ENCODE measurements at places on chromosomes 7 and 10.

DNA sequence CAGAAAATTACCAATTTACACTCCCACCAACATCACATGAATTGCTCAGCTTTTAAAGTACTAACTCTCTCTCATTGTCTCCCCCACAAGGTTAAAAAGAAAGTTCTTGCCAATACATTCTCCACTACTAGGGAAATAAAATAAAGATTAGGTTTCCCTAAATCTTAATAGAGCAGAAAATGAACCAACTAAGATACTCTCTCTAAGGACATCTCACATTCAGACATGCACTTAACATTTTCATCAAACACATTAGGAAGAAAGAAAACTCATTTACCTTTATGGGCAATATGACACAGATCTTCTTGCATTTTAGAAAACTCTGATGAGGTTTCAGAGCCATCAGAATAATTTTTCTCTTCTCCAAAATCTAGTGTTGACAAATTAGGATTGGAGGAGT, 104.1 kb upstream of the GSDME start:
- no peak for DNase-seq

DNA sequence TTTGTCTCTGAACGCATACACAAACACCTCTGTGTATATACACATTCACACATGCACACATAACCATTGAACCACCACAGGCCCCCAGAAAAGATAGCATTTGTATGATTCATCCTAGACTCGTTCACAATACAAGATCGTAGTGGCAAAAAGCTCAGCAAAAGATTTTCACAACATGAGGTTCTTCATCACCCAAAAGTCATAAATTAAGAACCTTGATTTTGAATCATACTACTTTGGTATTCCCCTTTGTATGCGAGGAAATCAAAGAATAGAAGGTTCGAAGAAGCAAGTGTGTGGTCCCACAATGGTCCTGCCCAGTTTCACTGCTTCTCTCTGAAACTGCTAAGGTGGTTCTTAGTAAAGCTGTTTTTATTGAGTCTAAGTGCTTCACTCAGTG, 200.7 kb downstream of the CELF2 start:
- no peak for DNase-seq

GRCh38 chr10:1608851-1609647, 128.3 kb downstream of the ADARB2 start:
- no peak for DNase-seq

- no peak for DNase-seq
Observed at GRCh38 chr7:50450590-50451032, 461 bp upstream of the FIGNL1 start.

DNA sequence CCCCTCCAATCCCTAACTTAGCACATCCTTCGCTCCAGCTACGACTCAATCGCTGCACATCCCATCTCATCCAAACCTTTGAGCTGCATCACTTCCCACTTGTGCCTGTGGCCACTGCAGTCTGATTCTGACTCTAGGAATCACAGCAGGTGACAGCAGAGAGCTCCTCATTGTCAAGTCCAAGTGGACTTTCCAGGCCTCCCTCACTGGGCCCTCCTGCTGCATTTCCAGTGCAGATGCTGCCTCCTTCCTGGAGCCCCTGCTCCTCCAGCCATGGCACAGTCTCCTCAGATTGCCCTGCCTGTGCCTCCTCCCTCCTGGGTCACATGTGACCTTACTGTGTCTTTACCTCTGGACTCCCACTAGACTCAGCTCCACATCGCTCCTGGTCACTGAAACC, 157.3 kb downstream of the USP6NL start:
- no peak for DNase-seq

- no peak for DNase-seq
Observed at GRCh38 chr10:86344714-86345161, 21.9 kb downstream of the GRID1 start.

GRCh38 chr10:22931948-22932347, 4.1 kb downstream of the ARMC3 start:
- DNase-seq, result no peak

DNA sequence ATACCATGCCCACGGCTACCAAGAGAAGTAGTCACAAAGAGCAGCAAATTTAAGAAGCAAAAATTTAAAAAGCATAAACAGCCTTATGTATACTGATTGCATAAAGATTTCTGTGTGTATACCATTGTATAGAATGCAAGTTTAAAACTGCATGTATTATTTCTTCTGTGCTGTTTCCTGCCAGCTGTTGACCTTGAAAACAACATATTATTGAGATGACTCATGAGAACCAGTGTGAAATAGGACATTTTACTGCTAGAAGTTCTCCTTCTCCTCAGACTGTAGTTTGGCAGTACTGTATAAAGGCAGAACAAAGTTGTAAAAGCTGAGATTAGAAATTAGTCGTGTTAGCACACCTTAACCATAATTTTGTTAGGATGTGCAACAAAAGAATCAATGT, 42.3 kb upstream of the SGCE start:
- DNase-seq, result no peak

GRCh38 chr10:69503896-69504265, 52.6 kb downstream of the TSPAN15 start:
- no peak for DNase-seq

DNA sequence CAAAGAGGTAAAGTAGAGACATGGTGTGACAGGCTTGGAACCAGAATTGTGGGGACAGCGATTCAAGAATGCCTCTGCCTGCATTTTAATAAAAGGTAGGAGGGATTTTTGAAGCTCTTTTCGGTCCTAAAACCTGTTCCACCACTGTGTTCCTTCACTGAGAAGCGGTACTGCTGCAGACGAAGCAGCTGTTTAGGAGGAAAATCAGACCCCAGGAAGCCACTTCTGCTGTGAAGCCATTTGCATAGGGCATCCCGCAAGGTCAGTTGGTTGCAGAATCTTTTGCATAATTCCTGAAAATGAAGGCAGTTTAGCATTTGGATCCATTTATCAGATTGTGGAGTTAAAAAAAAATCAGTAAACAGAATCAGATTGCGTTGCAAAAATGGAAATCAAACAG, 183.3 kb upstream of the PRKCQ start:
- DNase-seq, result no peak

DNA sequence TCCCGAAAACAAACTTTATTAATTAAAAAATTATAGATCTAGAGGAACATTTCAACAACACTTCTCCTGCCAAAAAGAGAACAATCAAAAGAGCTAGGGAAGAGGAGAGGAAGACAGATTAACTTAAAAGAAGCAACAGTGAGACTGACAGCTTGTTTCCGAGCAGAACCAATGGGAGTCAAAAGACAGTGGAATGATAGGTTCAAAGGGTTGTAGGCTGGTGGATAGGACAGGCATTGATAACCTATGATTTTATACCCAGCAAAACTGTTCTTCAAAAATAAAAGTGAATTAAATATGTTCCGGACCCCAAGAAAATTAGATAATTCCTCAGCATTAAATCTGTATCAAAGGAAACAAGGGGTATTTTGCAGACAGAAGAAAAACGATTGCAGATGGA, 207.6 kb downstream of the MAD1L1 start:
- DNase-seq, result no peak

DNA sequence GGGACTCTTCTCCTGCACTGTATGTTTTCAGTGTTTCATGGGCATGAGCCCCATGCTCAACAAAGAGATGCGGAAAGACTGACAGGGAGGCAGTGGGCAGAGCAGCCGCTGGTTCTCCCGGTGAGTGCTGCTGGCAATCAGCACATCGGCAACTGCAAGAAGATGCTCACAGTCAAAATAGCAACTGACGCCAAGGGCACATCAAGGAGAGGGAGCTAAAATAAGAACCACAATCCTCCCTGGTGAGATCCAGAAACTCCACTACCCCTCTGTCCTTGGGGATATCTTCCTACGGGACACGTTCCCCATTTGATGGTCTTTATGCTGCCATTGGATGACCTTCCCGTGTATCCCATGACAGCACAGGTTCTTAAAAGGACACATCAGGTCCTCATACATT, 28.9 kb upstream of the SVIL start:
- DNase-seq, result no peak

GRCh38 chr7:106639476-106640334, 21.3 kb downstream of the CCDC71L start:
- DNase-seq, result no peak

DNA sequence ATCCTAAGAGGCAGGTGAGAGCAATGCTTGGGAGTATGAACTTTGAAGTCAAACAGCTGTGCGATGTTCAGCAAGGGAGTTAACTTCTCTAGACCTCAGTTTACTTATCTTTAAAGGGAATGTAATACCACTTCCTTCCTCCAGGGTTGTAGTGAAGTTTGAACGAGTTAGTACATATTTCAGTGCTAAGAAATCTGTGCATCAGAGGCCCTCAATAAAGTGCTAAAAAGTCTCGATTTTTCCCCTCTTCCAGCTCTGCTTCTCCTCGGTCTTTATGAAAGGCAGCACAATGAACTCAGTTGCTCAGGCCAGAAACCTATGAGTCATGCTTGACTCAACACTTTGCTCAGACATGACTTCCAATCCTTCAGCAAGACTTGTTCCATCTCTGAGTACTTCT, 418.9 kb downstream of the MDFIC start:
- no peak for DNase-seq

DNA sequence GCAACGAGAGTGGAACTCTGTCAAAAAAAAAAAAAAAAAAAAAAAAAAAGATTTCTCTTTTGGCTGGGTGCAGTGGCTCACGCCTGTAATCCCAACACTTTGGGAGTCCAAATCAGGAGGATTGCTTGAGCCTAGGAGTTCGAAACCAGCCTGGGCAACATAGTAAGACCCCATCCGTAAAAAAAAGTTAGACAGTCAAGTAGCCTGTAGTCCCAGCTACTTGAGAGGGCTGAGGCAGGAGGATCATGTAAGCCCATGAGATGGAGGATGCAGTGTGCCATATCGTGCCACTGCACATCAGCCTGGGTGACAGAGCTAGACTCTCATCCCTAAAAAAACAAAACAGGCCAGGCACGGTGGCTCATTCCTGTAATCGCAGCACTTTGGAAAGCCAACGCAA, 25.2 kb downstream of the PDLIM1 start:
- no peak for DNase-seq

DNA sequence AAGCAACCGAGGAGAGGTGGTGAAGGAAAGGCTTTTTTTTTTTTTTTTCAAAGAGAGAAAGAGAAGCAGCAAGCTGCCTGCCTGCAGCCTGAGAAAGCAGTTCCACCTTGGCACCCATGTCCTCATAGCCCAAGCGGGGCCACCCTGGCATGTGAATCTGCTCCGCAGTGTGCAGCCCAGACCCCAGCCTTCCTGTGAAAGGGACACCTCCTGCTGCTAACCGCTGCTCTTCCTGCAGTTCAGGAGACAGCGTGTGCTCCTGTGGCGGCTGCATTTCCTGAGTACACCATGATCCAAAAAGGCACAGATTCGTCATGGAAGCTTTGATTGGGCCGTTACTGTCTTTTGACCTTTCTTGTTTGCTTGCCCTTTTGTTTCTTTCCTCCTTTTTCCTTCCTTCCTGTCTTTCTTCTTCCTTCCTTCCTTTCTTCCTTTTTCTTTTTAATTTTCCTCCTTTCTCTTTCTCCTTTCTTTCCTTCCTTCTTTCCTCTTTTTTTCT, 38.1 kb downstream of the IKZF1 start:
- DNase-seq, result no peak

GRCh38 chr10:49844775-49845595, 82.9 kb upstream of the OGDHL start:
- DNase-seq, result no peak

GRCh38 chr10:10663622-10664021, 354.1 kb upstream of the CELF2 start:
- DNase-seq, result no peak

GRCh38 chr7:100163006-100163531, 4.5 kb upstream of the TRAPPC14 start:
- DNase-seq, result no peak

All from 8988T (cell line).